HCEC 1CT (cell line): ENCODE measurements at places on chromosomes 2 and 18.

- peak; percentile 84 for DNase-seq
Observed at GRCh38 chr2:73938718-73939352, 12.2 kb downstream of the DGUOK start.

GRCh38 chr2:8174641-8175257, 507.1 kb upstream of the ID2 start:
- DNase-seq, result no peak

GRCh38 chr2:1945819-1946218, 201.5 kb upstream of the PXDN start:
- DNase-seq, result no peak

DNA sequence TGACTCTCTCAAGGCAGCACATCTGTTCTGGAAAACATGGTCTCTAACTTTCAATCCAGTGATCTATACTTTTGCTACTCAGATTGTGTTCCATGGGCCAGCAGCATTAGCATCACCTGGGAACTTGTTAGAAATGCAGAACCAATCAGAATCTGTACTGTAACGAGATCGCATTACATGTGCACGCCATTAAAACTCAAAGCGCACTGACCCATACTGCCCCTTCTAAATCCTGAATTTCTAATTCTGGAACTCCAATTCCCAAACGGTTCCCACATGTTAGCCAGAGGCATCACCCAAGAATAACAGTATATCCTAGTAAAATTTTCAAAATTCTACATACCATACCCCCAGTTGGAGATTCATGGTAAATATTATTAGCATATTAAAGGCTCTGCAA, 10.5 kb upstream of the DCTN1 start:
- no peak for DNase-seq

GRCh38 chr2:235215248-235215647, 263.4 kb downstream of the SH3BP4 start:
- DNase-seq, result no peak

DNA sequence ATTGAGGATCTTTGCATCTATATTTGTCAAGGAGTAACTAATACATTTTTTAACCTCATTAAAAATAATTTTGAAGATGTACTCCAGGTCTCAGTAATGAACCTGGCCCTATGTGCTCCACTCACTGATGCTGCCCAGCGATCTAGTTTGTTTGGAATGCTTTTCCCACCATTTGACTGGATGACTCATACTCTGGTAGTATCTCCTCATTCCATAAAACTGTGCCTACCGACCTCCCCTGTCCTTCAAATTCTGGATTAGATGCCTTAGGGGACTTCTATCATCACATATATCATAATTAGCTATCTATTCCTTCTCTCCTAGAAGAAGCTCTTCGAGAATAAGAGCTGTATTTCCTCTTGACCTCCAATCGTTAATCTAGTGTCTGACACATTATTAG, 83.8 kb downstream of the FAM117B start:
- DNase-seq, result peak; percentile 77

- no peak for DNase-seq
Observed at GRCh38 chr2:22281033-22281432, 1103.9 kb upstream of the KLHL29 start.

DNA sequence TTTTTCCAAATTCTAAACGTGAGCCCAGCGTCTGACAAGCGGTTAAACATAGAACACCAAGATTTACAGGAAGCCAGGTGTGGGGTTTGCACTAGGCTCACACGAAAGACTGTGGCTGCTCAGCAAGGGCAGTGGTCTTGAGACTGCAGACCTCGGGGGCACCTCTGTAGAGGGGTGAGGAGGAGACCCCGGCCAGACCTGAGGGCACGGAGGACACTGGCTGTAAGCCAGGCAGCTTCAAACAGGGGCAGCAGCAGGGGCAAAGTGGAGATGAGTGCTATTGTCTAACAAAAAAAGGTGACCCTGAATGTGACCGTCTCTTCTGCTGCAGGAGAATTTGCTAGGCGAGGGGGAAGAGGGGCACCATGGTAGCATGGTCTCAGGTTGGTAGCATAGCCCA, 140.3 kb downstream of the CYP26B1 start:
- DNase-seq, result no peak
